ENCODE measurements at places on chromosomes 6 and 20.
A peak's percentile ranks its signal among the peaks of the same experiment; 100 is the strongest.

DNA sequence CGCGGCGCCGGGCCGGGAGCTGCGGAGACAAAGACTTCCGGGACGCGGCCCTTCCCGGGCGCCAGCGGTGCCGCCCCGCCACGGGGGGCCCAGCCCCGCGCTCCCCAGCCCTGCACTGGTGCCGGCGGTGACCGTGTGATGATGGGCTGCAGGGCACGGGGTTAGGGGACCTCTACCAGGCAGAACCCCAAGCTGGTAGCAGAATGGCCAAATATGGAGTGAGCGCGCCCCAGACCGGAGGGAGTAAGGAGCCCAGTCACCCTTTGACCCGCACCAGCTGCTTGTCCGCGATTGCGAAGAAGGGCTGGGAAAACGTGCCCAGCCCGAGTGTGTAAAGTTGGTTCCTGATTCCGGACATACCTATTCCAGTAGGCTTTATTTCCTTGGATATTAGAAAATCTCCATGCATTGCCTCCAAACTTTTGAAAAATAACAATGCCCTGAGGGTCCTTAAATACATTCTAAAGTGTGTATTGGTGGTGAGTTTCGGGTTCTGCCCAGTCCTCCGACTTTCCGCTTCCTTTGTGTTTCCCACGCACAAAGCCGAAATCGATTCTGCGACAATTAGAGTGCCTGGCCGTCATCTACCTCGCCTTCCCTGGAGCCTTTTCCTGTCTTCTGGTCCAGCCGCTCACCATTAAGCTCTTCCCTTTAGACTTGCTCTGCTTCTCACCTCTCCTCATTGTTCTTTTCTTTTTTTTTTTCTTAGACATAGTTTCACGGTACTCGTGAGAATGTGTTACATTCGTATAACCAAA, 1.1 kb downstream of the ABRACL start:
- DNase-seq, result no peak

DNA sequence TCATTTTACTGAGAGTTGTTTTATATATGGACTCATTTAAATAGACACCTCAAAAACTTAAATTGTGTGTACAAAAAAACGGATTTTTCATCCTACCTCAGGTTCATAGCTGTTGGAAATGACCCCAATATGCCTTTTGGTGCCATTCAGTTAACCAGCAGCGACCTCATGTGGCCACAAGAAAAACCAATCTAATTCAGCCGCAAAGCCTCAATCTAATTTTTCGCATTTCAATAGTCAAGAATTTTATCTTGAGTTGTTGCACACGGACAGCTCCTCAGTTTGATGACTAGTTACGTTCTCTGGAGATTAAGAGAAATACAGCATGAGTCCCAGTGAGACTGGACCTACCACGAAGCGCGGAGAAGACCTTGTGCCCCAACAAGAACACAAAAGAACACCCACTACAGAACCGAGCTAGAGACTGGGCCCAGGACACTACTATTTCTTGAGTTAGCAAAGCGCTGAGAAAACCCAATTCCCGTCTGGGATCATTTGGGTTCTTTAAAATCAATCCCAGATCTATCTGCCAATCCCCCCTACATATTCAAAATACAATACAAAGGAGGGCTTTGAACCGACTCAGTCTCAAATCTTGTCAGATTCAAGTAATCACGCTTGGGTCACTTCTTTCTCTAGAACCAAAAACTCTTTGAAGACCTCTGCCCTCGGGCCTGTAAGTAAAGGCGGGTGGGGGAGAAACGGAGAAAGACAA, 1.1 kb downstream of the TCP11 start:
- DNase-seq, result peak; percentile 31

GRCh38 chr6:14676977-14677781, 559.6 kb downstream of the CD83 start:
- no peak for DNase-seq

GRCh38 chr20:57091748-57092111, 174.7 kb downstream of the BMP7 start:
- DNase-seq, result no peak

- no peak for DNase-seq
Observed at GRCh38 chr6:157908369-157909281, 73.0 kb upstream of the SYNJ2 start.

DNA sequence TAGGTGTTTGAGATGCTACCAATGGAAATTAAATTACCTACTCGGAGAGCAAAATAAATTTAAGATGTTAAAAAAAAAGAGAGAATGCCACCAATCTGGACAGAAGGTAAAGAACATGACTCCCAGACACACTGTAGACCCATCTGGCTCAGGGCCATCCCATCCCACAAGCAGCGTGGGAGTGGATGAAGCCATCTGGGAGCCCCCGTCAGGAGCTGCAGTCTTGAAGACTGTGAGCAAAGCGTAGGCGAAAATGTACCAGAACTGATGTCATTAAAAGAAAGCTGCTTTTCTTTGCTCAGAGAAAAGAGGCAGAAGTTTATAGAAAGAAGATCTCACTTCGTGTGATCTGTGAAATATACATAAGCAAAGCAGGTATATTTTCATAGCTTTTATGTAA, 815.7 kb downstream of the QKI start:
- DNase-seq, result no peak

- no peak for DNase-seq
Observed at GRCh38 chr20:21681234-21681921, 24.1 kb upstream of the PAX1 start.

- DNase-seq, result no peak
Observed at GRCh38 chr6:139390447-139390846, 16.0 kb upstream of the CITED2 start.

- DNase-seq, result no peak
Observed at GRCh38 chr20:47925593-47925992, 140.3 kb upstream of the SULF2 start.

- no peak for DNase-seq
Observed at GRCh38 chr6:17884498-17885478, 102.6 kb downstream of the KIF13A start.
